NT2/D1 (cell line): ENCODE measurements at places on chromosomes 5 and 9.

- no peak for DNase-seq
Observed at GRCh38 chr5:50359187-50359586, 81.9 kb downstream of the EMB start.

GRCh38 chr9:101629636-101630035, 34.9 kb upstream of the PPP3R2 start:
- DNase-seq, result no peak

- no peak for DNase-seq
Observed at GRCh38 chr9:35294066-35294465, 132.3 kb downstream of the UNC13B start.

- DNase-seq, result no peak
Observed at GRCh38 chr9:14303100-14303499, 10.8 kb downstream of the NFIB start.

DNA sequence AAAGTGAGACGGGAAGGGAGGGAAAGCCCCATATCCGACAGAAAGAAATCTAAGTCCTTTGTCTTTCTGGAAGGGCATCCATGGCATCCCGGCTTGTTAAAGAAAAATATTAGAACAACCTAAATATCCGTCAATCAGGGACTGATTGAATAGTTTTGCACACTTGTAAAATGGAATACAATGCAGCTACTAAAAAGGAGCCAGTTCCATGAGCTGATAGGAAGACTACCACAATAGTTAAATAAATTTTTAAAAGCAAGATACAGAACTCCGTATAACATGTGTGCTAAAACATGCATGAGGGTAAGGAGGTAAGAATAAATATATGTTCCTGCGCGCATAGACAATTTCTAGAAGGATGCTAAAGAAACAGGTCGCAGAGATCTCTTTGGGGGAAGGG, 12.8 kb upstream of the GNPDA1 start:
- no peak for DNase-seq

- DNase-seq, result no peak
Observed at GRCh38 chr9:74729136-74729695, 158.5 kb downstream of the TRPM6 start.

GRCh38 chr5:88288528-88289197, 20.0 kb upstream of the TMEM161B start:
- no peak for DNase-seq

GRCh38 chr9:99682870-99683269, 138.8 kb upstream of the NR4A3 start:
- no peak for DNase-seq
